ENCODE measurements at places on chromosomes 4 and X. TPM values are rescaled to one million over a fixed set of nuclear protein-coding genes. Genes with fewer than 3 reads are reported as not detected.

Gene CFAP299
- under 0.01 TPM for total RNA-seq

Gene SLC16A2
- 13.3 TPM for total RNA-seq

DNA sequence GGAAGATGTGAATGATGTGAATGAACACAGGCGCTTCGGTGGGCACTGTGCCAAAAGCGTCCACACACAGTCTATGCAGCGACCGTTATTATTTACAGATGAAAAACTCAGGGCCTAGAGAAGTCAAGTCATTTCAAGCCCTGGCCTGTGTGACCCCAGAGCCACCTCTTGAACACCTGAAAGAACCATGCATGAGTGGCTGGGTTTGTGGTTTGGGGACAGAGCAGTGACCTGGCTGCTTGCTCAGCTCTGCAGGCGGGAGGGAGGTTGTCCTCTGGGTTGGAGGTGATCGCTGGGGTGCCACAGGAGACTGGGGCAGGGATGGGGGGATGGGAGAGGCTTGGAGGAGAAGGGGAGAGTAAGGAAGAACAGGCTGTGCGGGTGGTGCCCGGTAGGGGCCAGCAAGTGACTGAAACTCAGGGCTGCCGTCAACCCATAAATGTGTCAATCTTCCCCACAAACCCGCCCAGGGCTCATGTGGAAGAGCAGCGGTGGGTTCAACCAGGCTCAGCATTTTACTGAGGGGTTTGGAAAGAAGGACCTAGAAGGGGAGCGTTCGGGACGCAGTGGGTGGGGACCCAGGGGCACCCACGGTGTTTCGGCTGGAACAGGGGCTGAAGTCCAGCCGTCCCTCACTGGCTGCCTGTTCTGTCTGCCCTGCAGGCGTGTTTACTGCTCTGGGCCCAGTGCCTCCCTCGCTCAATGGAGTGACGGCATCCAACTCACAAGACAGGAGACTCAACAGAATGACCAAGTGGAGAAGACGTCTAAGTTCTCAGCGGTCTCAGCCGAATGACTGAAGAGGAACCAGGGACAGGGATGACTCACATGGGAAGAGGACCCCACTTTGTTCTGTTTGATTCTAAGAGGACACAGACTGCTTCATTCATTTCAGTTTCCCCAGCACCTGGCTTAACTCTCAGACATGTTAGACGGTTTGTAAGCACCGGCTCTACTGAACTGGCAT, 167.8 kb downstream of the AFAP1 start:
- DNase-seq: no peak

- no peak for DNase-seq
These were observed 1348.8 kb downstream of the PCDH18 start for GRCh38 chr4:136183513-136183912.

GRCh38 chrX:138791551-138791950, 80.0 kb upstream of the FGF13 start:
- no peak for DNase-seq

GRCh38 chr4:155339588-155339987, 37.2 kb downstream of the MAP9 start:
- DNase-seq: no peak

DNA sequence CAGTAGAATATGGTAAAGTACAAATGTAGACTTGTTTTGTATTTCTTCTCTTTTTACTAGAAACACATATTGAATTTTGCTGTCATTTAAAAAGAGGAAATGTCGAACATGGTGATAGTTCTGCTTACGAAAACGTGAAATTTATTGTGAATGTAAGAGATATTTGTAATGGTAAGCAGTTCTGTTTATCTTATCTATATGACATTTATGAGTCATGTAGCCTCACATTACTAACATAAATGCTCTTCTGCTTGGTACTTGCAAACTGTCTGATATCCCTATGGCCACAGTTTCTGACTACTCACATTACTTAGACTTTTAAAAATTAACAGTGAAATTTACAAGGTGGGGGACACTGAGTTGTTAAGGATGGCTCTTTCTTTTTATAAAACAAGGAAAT, 57.9 kb downstream of the PASD1 start:
- no peak for DNase-seq

GRCh38 chr4:152106113-152106763, 345.4 kb upstream of the GATB start:
- peak; percentile 80 for DNase-seq

DNA sequence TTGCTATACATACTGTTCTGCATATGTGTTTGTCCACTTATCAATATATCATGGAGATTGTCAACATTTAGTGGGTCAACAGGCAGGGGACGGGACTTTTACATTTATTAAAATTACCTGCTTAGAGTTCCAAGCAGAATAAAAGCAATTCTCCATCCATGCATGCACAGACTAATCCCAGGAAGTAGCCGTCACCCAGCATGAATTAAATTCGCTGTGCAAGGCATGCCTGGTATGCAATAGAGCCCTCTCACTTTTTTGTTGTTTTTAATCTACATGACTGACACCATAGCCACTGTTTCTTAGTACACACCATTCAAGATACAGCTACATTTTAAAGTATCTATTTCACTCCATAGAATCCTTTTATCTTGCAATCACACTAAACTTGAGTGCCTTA, 108.9 kb downstream of the USP46 start:
- no peak for DNase-seq

Gene SPANXC
- not detected for total RNA-seq

- DNase-seq: no peak
These were observed 7.0 kb downstream of the PALLD start for GRCh38 chr4:168503652-168504362.

Gene HGFAC
- total RNA-seq: not detected

Gene ANXA3
- 137 TPM for total RNA-seq

DNA sequence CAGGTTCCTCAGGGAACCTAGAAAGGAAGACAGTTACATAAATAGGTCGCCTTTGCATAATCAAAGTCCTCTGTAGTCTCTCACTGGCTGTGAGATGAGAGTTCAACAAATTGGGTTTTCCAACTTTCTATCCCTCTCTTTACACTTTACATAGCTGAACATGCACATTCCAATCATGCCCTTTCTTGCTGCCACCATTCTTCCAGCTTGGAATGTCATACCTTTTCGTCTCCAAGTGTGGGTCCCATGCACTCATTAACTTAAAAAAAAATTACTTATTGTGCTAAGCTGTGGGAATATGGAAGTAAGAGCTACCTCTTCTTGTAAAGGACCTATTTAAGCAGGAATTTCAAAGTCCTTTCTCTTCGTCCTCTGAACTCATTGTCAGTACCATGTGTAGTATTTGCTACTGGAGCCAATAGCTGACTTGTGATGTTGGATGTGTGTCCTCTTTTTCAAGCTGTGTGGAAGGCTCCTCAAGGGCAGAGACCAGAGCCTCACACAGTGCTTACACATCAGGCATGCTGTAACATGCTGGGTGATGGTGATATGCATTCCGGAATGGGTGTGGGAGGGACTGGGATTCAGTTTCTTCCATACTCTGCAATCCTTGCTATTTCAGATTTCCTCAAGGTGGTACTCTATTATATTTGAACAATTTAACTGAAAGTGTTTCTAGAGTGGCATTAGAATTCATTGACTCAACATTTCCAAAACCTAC, 7.1 kb downstream of the ENOPH1 start:
- DNase-seq: no peak

Gene STOX2
- 15.7 TPM for total RNA-seq

- no peak for DNase-seq
These were observed 526.7 kb downstream of the PDHA2 start for GRCh38 chr4:96366632-96367031.

GRCh38 chr4:176979416-176979815, 186.7 kb upstream of the VEGFC start:
- no peak for DNase-seq

Gene LUZP4
- not detected for total RNA-seq

- DNase-seq: no peak
These were observed 323.3 kb upstream of the GALNT7 start for GRCh38 chr4:172845281-172845680.

DNA sequence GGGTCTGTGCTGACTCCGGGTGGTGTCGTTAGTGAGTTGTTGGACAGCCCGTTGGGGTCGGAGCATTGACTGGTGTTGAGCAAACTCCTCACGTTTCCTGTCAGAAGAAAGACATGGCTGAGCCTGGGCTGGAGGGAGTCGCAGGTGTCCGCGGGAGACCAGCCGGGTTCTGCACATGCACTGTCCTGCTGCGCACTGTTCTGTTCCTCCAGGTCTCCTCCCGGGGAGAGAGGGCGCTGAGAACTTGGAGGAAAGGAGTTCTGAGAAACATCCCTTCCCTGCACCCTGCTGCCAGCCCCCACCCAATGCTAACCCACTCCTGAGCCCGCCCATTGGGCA, 1.1 kb downstream of the ZNF141 start:
- no peak for DNase-seq

Gene RBM46
- total RNA-seq: not detected

GRCh38 chr4:189516902-189517301, 423.8 kb upstream of the FRG1 start:
- no peak for DNase-seq

- DNase-seq: no peak
These were observed 137.0 kb downstream of the PPP3CA start for GRCh38 chr4:101210331-101210730.

DNA sequence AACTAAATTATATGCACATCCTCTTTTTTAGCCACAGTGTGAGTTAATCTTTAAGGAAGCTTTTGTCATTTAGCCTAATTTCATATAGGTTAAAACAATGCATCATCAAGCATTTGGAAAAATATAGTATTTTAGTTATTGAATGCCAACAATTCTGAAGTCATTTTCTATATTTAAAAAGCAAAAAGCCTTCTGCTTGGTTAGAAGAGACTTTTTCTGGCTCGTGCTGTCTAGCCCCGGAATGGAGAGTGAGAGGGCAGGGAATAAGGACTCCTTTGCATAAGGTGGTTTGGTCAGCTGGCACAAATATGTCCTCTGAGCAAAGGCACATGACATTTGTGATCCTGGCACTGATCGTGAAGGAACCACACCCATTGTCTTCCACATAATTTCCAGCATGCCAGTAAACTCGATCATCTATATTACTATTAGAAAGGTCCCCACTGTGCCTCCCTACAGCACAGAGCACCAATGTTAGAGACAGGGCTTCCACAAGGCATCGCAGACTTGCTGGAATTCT, 393.7 kb upstream of the INTU start:
- no peak for DNase-seq

Data from tibial nerve (tissue), 4 donors.